Cortex of kidney (tissue), 1 donor: ENCODE measurements at places on chromosomes 1 and 21.

GRCh38 chr21:31744182-31744800 is 12.4 kb upstream of the SCAF4 start:
- no peak for DNase-seq

DNA sequence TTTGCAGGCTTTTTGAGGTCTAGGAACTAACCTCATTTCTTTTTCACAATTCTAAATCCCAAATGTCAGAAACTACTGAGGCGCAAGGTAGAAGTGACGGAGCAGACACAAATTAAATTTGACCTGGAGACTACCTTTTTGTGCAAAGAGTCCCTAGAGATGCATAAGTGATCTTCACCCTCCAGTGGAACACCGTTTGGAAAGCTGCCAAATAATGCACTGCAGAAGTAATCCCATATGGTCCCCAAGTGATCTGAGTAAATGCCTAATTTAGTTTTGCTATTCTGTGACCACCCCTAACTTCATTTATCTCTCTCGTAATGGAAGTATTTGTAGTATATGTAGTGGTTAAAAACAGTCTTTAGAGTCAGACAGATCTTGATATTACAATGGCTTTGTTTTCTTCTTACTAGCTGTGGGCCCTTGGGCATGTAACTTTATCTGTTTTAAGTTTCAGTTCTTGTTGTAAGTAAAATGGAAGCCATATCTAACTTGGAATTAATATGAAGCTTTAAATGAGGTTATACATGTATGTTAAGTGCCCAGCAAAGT is 70.4 kb upstream of the IPO9 start:
- DNase-seq: no peak

DNA sequence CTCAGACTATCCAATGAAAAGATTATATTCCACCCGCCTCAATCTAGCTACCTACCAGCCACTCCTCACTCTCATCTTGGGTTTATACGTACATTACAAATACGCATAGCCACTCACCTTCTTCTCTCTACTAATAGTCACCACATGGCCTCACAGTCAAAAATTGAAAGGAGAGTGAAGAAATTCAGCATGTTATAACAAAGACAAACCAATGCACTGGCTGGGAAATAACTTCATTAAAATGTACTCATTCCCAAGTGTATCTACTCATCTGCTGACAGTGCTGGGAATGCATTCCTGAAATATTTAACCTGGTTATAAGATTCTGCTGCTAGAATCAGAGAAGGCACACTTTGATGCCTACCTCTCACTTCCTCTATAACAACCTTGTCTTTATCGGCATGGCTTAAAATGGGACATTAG is 6.5 kb downstream of the ZNF644 start:
- no peak for DNase-seq

DNA sequence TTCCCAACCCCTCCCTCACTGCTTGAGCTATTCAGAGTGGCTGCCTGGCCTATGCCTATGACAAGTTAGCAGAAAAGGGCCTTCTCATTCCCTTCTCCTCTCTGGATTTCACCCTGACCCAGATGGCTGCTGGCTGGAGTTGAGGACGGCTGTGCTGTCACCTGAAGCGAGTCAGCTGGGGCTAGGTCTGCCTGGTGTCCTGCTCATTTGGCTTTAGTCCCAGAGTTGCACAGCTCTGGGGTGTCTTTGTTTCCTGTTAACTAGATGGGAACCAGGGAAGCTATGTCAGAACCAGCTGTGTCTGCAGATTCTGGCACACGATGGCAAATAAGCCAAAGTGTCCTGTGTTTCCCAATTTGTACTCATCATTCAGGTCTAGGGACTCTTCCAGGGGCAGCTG is 52.9 kb downstream of the CNIH3 start:
- no peak for DNase-seq

DNA sequence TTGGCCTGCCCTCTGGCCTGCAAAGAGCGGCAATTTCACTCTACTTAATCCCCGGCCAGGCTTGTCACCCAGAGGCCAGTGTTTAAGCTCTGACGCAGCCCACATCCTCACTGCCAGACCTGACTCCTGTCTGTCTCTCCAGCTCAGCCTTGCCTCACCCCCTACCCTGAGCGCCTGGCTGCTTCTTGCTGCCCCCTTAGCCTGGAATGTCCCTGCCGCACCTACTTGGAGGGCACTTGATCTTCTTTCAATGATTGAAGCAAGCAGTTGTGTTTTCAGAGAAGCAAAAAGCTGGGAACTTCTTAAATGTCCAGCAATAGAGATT is 87.4 kb upstream of the ZBTB40 start:
- no peak for DNase-seq

- no peak for DNase-seq
Measured at GRCh38 chr1:39081271-39082009, 55.3 kb downstream of the NDUFS5 start.

GRCh38 chr1:68279846-68280245 is 47.5 kb upstream of the WLS start:
- no peak for DNase-seq

DNA sequence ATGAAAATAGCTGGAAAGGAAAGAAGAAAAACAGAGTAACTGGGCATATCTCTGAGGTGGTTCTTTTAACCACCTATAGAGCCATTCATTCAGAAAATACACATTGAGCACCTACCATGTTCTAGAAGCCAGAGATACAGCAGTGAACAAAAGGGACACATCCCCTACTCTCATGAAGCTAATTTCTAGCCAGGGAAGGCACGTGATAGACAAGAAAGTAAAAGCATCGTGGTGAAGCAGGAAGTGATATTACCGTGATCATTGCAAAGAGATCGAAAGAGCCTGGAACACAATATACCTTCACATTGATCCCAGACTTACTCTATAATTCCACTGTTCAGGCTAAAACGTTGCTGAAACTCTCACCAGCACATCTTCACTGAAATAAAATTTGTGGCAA is 76.0 kb downstream of the TIAM1 start:
- DNase-seq: no peak

GRCh38 chr1:27201295-27201694 is 33.1 kb upstream of the WDTC1 start:
- DNase-seq: no peak

DNA sequence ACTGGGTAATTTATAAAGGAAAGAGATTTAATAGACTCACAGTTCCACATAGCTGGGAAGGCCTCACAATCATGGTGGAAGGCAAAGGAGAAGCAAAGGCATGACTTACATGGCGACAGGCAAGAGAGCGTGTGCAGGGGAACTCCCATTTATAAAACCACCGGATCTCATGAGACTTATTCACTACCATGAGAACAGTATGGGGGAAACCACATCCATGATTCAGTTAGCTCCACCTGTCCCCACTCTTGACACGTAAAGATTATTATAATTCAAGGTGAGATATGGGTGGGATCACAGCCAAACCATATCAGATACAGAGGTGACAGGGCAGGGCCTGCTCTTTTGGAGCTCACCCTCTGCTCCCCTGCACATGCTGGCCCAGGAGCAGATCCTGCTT is 31.4 kb upstream of the TMEM61 start:
- DNase-seq: no peak

- no peak for DNase-seq
Measured at GRCh38 chr21:15134701-15135470, 70.1 kb upstream of the NRIP1 start.

GRCh38 chr21:16071761-16072160 is 342.0 kb downstream of the USP25 start:
- DNase-seq: no peak

- DNase-seq: no peak
Measured at GRCh38 chr1:94240822-94241221, 3.4 kb upstream of the ARHGAP29 start.

DNA sequence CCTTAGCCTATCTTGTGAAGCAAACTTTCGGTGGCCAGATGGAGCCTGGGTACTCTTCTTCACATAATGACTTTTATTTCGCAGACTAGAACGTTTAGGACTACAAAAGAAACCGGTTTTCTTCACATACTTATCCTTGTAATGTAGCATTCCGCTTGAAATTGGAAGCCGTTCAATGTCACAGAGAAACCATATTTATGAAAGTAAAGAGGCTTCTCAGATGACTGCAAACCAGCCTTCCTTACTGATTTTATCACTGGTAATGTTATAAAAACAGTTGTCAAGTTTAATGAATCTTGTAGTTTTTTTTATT is 94.1 kb downstream of the PPIAL4G start:
- no peak for DNase-seq

DNA sequence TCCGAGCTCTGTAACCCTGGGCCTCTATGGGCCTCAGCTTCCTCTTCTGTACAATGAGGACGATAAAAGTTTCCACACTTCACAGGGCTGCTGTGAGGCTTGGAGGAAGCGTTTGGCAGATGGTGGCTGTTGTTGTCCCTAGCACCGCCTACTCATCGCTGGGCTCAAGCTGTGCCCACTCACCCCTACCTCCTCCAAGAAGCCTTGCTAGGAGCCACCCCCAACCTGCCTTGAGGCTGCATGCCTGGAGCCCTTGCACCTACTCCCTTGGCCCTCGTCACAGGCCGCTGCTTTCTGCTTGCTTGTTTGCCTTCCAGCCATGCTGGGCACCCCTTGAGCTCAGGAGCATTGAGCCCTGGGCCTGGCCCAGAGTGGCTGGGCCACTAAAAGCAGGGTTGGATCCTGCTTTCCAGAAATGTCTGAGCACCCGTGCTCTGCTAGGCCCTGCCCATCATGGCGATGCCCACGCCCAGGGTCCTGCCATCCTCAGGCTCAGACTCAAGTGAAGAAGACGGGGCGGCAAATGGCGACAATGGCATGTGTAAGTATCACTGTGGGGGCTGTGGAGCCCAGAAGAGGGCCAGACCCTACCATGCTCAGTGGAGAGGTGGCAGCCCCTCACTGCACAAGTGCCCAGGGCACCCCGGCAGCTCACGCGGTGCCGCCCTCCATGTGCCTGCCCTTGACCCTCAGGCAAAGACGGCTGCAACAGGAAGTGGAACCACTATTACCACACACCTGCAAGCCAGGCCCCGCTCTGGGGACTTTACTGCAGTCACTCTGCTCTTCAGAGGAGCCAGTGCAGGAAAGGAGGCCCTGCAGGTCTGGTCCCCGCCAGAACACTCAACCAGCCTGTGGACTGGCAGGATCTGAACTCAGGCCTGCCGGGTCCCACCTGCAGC is 9.5 kb downstream of the SH3BGRL3 start:
- no peak for DNase-seq
